ENCODE measurements at places on chromosomes 3 and 15.

- DNase-seq, result no peak
These were observed 25.7 kb upstream of the RAD18 start for GRCh38 chr3:8988791-8989558.

DNA sequence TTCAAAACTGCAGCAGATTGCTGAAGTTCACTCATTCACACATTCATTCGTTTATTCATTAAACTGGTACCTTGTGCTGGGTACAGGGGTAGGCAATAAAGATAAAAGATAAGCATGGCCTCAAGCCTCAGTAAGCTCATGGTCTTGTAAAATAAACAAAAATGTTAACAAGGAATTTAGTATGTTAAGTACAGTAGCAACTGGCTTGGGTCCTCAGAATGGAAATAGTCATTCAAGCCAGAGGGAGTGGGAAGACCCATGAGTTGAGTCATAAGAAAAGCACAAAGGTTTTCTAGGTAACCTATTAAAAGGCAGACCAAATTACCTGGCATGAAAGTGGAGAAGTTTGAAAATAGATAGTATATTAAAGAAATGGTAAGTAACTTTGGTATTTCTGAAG is 163.3 kb downstream of the CDIN1 start:
- DNase-seq, result no peak

GRCh38 chr3:8756671-8757070 is 12.7 kb downstream of the OXTR start:
- DNase-seq, result no peak

DNA sequence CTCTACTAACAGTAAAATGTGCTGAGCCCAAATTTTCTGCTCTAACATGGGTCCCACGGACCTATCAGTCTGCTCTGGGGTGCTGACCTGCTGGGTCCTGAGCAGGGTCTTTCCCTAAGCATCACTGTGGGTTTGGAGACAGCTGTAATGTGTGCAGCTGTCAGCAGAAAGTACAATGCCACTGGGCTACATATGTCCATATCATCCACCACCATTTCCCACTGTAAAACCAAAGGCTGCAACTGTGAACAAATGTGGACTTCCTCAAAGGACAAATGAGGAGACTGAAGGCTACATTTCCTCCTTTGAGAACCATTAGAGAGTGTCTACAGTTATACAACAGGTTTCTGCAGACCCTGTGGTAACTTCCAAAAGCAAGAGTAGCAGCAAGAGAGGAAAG is 33.8 kb upstream of the IP6K2 start:
- DNase-seq, result no peak

DNA sequence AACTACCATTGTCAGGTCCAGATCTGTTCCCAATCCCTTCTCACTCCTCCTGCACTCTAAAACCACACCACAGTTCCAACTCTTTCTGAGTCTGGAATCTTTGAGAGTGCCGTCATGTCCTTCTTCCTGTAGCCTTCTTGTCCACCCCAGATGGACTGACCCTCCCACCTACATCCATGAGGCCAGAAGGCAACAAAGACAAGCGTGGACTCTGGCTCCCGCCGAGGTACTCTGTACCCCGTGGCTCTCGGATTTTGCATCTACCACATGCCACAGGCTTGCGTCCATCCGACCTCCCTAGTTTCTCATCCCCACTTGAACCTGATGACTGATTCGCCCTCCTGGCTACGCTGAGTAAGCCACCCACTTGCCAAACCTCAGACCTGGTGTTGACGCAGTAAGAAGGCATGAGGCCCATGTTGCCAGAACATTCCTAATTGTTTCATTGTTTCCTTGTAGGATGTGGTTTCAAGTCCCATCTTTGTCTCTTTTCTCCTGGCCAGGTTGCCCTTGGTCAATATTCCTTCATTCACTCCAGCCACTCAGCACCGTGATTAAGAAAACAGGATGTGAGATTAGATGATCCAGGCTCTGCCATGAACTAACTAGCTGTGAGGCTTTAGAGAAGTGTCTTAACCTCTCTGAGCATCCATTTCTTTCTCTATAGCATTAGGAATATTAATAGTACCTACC is 1.1 kb upstream of the ZBTB38 start:
- DNase-seq, result no peak

- no peak for DNase-seq
These were observed 192.8 kb downstream of the ARPP21 start for GRCh38 chr3:35832140-35832571.

DNA sequence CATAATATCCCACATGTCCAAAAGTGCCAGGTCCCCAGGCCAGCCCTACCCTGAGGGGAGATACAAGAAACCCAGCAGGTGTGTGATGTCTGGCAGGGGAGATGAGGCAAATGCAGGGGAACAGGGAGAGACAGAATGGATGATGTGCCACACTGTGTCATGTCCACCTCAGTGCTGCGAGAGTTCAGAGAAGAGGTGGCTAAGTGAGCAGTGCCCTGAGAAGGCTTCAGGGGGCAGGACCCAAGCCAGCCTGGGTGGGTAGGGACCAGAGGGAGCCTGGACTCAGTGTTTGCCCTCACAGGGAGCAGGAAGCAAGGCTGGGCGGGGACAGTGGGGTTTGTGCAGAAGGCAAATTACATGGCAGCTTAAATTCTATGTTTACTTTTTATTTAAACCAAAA is 61.2 kb downstream of the KLHL6 start:
- no peak for DNase-seq

- DNase-seq, result no peak
These were observed 57.9 kb downstream of the ALCAM start for GRCh38 chr3:105424412-105425152.

DNA sequence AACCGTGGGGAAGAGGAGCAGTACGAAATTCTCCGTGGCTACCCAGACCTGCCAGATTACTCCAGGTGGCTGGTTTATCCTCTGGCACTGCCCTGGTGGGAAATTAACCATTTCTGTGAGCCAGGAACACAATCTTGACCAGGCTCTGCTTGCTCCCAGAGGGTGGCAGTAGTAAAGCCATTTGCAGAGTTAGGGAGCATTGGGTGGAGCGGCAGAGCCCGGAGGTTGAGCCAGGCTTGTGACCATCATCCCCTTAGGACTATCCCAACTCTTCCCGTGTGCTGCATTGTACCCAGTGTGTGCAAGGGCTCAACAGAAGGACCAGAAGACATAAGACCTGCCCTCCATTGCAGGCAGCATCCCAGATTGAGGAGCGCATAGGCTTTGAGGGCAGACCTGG is 5.3 kb downstream of the KNG1 start:
- DNase-seq, result no peak

- no peak for DNase-seq
These were observed 23.7 kb downstream of the CEP19 start for GRCh38 chr3:196688349-196688748.

DNA sequence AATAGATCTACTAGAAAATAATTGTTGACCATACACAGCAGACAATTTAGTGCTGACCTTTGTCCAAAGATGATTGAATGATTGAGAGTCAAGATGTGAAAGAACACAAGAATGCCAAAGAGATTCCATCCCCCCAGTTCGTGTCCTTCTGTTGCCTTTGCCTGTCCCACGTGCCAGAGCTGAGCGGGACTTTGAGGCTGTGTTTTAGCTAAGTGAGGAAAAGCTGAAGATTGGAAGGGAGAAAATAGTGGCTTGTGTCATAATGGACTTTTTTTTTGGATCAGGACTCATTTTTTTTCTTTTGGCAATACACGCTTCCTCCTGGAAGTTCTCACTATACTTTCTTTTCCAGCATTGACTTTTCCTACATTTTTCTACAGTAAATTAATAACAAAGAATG is 206.6 kb upstream of the MDFIC2 start:
- DNase-seq, result no peak

- DNase-seq, result no peak
These were observed 82.2 kb upstream of the CTDSPL start for GRCh38 chr3:37779289-37780152.

DNA sequence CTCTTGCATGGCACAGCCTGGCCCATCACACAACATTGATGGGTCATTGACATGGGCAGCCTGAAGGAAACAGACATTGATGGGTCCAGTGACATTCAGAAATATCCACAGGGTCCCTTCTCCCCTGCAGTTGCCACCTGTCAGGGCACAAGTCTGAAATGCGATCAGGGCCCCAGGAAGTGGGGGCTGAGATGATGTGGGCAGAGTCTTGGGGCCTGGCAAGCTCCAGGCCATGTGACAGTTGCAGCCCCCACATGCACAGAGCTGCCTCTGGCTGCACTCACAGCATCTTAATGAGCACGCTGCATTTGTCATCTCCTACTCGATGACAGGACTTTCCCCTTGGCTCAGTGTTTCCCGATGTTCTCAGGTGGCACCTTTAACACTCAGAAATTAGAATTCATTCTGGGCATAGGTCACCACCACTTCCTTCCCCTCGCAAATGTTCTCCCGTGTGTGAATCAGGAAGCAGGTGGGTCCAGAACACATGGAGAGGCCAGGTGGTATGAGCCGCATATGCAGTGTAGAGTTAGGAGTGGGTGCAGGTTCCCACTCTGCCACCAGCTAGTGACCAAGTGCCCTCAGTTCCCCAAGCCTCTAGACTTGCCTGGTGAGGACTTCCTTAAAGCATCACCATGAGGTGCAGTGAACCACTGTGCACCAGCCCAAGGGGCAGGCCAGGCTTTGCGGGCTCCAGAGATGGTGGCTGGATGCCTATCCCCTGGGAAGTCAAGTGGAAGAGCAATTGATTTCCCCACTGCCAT is 1.6 kb upstream of the TXNRD3 start:
- no peak for DNase-seq

Measured in cortex of kidney (tissue), 1 donor.